A172 (cell line): ENCODE measurements at places on chromosomes 3 and 15. TPM values are rescaled to one million over a fixed set of nuclear protein-coding genes. Genes with fewer than 3 reads are reported as not detected.

- no peak for DNase-seq
These were observed 98.5 kb upstream of the MEF2A start for GRCh38 chr15:99467338-99467720.

- DNase-seq = no peak
These were observed 251.7 kb downstream of the KCNMB2 start for GRCh38 chr3:178787960-178788359.

Gene GRAMD2A
- total RNA-seq = 3.2 TPM in 1 of 2 replicates, not detected in the other

Gene DAG1
- 132 and 135 TPM in 2 replicates for total RNA-seq

- no peak for DNase-seq
These were observed 274.4 kb downstream of the ADAMTSL3 start for GRCh38 chr15:83928392-83928734.

Gene B4GALT4
- total RNA-seq = 25.8 and 27.0 TPM in 2 replicates

GRCh38 chr3:192727032-192727847 is at the start of gene FGF12:
Gene FGF12 (minus strand): TSS chr3:192727541.
- peak; percentile 82 for DNase-seq

- peak; percentile 37 for DNase-seq
These were observed 3.3 kb downstream of the HES1 start for GRCh38 chr3:194139071-194139813.

- DNase-seq = no peak
These were observed 48.3 kb downstream of the MEF2A start for GRCh38 chr15:99613887-99614647.

Gene UBE2E2
- 9.5 and 11.0 TPM in 2 replicates for total RNA-seq

Gene COL8A1
- total RNA-seq = 24.4 and 26.9 TPM in 2 replicates

Gene ANKRD63
- not detected in 2 replicates for total RNA-seq

- DNase-seq = no peak
These were observed 170.2 kb upstream of the P2RY1 start for GRCh38 chr3:152664766-152665165.

- DNase-seq = no peak
These were observed 17.9 kb upstream of the CNOT10 start for GRCh38 chr3:32667072-32667582.

Gene PGBD4
- 1.3 and 1.6 TPM in 2 replicates for total RNA-seq

- no peak for DNase-seq
These were observed 290.8 kb downstream of the NFKBIZ start for GRCh38 chr3:102140116-102140515.

DNA sequence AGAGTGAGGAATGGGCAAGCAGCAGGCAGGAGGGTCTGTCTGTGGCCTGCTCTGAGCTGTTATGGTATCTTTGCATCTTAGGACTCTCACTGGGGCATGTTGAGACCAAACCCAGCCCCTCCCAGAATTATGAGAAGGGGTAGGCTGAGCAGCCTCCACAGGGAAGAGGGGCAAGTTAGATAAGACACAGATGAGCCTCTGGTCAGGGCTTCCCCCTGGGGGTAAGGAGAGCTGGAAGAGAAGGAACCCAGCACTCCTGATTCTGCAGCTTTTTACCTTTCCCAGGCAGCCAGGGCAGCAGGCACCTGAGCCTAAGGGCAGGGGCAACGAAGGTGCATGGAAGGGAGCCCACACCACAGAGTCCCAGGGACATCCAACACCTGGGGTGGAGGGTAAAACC is 19.3 kb downstream of the DUOX1 start:
- no peak for DNase-seq

GRCh38 chr3:71419369-71419768 is 164.2 kb downstream of the FOXP1 start:
- DNase-seq = no peak

Gene SPRED1
- total RNA-seq = 9.1 and 11.3 TPM in 2 replicates

Gene PPM1L
- total RNA-seq = 0.41 and 1.4 TPM in 2 replicates

Gene LRRC58
- total RNA-seq = 59.0 and 69.9 TPM in 2 replicates

Gene GOLGA6L10
- 0.07 TPM in 1 of 2 replicates, not detected in the other for total RNA-seq

DNA sequence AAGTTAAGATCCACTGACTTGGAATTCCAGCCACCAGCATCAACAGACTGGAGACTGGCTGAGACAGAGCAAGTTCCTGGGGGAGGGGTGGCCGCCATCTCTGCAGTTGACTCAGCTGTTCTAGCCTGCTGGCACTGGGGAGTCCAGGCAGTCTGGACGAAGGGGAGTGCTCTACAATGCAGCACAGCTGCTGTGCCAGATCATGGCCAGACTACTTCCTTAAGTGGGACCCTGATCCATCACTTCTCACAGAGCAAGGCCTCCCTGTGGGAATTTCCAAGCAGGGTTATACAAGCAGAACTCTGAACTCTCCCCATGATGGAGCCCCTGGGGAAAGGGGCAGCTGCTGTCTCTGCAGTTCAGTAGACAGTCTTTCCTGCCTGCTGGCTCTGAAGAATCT is 35.2 kb downstream of the PYGO1 start:
- peak; percentile 57 for DNase-seq

Gene GPR149
- not detected in 2 replicates for total RNA-seq

DNA sequence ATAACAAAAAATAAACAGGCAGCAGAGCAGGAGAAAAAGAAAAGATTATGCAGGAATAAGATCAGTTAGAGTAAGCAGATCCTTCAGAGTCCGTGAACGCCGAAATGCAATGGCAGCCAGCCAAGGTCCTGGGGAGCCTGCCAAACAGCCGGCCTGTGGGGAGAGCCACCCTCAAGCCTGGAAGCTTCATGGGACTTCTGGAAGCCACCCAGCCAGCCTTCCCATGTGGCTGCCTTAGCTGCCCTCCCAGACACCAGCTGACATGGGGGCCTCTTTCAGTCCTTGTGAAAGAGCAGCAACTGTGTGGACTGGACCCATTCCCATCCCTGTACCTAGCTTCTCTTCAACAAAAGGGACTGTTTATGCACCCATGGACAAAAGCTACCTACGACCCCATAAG is 64.9 kb upstream of the RAD18 start:
- DNase-seq = peak; percentile 29

- no peak for DNase-seq
These were observed 331.5 kb upstream of the CFAP20DC start for GRCh38 chr3:59381282-59381681.

Gene CYP8B1
- total RNA-seq = not detected in 2 replicates

DNA sequence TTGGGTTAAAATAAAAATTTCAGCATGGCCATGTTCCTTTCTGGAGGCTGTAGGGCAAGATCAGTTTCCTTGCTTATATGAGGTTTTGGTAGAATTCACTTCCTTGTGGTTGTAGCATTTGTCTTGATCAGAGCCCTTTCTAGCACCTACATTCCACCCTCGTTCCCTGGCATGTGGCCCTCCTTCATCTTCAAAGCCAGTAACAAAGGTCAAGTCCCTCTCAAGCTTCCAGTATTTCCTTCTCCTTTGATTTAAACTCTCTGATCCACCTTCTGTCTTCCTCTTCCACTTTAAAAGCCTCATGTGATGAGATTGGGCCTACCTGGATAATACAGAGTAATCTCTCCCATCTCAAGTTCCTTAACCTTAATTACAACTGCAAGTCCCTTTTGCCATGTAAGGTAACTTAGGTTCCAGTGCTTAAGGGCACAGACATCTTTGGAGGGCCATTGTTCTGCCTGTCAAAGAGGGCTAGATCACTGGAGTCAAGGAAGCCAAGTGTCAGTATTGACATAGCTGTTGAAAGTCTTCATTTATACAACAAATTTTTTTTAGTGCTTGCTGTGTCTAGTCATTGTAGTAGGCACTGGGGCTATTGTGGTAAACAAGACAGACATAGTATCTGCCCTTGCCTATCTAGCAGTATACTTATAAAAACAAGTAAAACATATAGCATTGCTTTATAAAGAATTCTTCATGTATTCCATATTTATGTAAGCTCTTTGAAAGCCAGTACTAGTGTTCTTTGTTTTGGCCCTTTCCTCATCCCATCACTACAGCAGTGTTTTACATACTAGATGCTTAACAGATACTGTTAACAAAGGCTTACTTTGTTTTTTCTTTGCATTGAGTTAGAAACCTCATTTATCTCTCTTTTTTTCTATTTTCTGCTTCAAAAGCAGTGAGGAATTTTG is 40.7 kb downstream of the GLCE start:
- DNase-seq = no peak

Gene FAM43A
- total RNA-seq = 8.2 and 10.4 TPM in 2 replicates

Gene CHST13
- 0.26 TPM in 1 of 2 replicates, not detected in the other for total RNA-seq

- no peak for DNase-seq
These were observed 203.7 kb downstream of the ABHD5 start for GRCh38 chr3:43894176-43895049.

GRCh38 chr15:48984021-48984710 is 20.4 kb upstream of the SHC4 start:
- DNase-seq = no peak

Gene CRYBG3
- total RNA-seq = 9.2 and 11.7 TPM in 2 replicates

GRCh38 chr3:191085091-191085490 is 114.0 kb upstream of the OSTN start:
- peak; percentile 13 for DNase-seq

Gene CHDH
- 0.55 and 0.67 TPM in 2 replicates for total RNA-seq

DNA sequence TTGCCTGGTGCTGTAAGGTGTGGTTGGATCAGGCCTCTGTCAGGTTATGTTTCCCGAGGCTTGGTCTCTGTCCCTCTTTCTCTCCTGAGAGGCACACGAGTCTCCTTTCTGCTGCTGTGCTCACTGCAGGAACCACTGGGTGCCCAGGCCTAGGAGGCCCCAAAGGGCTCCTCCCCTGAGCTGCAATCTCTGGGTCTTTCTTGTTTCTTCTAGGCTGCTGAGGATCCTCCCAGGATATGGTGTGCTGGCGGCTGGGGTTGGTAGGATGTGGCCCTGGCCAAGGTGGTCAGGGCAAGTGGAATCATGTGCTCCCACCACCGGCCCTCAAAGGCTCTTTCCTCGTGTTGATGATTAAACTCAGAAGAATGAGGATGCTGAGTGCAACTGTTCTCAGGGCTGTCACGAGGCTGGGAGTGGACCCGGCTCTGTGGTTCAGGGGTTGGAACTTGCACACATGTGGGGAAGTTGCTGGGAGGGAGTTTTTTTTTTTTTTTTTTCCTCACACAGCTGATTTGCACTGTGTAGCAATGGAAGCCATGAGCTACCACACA is 43.6 kb upstream of the CTSH start:
- peak; percentile 99 for DNase-seq

DNA sequence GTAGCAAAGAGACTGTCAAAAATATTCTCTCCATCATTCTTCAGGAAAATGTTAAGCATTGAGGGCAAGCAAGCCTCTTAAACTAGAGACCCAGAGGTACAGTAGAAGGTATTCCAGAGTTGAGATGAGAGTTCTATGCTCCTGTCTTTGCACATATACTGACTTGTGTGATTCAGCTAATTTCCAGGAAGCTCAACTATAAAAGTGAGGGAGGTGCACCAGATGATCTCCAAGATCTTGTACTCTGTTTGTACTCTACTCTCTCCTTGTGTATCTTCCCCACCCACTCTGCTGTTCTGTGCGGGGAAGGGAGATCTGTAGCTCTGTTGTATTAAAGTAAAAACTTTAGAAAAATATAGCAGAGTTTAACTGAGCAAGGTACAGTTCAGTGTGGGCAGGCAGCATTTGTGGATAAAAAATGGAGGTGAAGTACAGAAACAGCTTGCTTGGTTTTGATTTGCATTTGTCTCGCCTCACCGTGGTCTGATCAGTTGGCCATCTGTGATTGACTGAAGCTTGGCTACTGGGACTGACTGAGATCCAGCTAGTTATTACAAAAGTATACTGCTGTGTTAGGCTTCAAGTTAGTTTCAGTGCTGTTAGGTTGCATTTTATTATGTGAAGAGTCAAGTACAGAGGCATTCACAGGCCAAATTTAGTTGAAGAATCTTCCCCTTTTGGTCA is 463.1 kb upstream of the GOLIM4 start:
- no peak for DNase-seq

GRCh38 chr3:149448331-149448831 is 26.1 kb upstream of the TM4SF4 start:
- DNase-seq = peak; percentile 58

GRCh38 chr3:188673646-188674186 is 498.1 kb upstream of the TPRG1 start:
- no peak for DNase-seq

GRCh38 chr3:126389794-126390146 is 4.9 kb upstream of the CFAP100 start:
- DNase-seq = no peak

GRCh38 chr3:141456301-141456625 is 30.6 kb upstream of the RASA2 start:
- no peak for DNase-seq

DNA sequence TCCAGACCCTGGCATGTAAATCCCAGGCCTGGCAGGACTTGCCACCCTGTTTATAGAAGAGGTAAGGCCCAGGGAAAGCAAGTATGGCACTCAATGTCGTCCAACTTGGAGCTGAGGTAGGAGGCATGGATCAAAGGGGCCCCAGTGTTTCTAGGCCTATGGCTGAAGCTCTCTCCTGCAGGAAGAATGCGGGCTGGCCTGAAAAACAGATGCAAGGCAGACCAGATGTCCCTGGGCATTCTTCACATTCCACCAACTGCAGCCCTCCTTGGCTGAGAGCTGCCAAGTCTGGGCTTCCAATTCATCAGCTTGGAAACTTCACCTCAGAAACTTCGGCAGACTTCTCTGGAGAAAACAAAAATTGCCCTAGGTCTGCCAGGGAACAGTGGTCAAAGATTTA is 22.2 kb downstream of the MESD start:
- DNase-seq = peak; percentile 50

Gene LRRN1
- total RNA-seq = 2.1 and 7.7 TPM in 2 replicates

Gene AADAC
- total RNA-seq = 2.3 and 2.8 TPM in 2 replicates
